Activated gamma-delta T cell (primary cell): ENCODE measurements at places on chromosomes 4 and X.

DNA sequence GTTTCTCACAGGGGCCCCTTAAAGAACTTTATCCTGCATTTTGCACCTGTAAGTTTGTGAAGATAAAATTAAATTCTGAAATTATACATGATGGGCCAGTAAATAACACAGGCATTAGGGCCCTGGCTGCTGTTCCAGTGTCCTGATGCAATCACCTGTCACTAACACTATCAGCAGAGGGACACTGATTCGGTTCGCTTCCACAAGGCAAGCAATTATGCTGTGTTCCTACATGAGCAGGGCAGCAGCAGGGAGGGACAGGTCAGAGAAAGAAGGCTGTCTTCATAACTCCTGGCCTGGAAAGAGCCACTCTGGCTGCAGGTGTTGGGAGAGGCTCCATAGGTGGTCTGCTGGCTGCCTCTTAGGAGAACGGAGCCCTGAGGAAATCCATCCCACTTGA, 487.3 kb downstream of the MID1IP1 start:
- no peak for DNase-seq

DNA sequence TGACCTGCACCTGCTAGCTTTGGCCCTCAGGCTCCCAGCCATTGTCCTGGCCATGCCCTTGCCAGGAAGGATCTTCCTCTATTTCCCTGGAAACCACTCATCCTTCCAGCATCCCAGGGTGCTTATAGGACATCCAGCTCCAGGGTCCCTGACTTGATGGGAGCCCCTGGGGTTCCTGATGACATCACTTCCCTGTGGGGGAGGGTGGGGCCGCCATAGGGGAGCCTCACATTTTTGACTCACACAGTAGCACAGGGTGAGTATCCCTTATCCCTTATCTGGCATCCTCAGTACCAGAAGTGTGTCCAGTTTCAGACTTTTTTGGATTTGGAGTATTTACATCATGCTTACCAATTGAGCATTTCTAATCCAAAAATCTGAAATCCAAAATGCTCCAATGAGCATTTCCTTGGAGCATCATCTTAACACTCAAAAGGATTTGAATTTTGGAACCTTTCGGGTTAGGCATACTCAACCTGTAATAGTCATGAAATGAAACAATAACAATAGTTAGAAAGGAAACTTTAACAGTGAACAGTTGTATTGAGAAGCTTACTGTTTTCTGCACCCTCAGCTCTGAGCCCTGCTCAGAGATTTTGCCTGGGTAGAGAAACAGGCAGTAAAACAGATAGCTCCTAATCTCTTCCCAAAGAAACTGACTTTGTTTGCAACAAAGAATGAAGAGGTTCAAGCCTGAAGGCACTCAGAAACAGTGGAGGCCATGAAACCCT, 22.1 kb downstream of the TNIP2 start:
- DNase-seq, result no peak

DNA sequence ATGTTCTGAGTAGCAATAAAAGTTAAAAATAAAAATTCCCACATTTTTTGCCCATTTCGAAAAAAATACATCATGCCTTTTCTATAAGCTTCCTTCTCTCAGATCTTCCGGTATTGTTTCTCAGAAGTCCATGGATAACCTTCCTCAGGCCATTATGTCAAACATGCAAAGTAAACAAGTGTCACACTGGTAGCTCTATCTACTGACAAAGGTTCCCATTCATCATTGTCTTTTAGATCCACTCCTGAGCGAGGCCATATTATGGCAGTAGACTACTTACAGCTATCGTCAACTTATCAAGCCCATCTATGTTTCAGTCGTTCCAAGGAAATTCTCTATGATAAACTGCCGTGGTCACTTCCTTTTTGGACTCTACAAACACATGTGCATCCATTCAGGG, 1068.2 kb downstream of the GLUD2 start:
- DNase-seq, result no peak

GRCh38 chrX:115147220-115147619, 42.0 kb upstream of the RBMXL3 start:
- no peak for DNase-seq

- no peak for DNase-seq
These were observed 85.6 kb downstream of the ANTXR2 start for GRCh38 chr4:79987401-79987800.

DNA sequence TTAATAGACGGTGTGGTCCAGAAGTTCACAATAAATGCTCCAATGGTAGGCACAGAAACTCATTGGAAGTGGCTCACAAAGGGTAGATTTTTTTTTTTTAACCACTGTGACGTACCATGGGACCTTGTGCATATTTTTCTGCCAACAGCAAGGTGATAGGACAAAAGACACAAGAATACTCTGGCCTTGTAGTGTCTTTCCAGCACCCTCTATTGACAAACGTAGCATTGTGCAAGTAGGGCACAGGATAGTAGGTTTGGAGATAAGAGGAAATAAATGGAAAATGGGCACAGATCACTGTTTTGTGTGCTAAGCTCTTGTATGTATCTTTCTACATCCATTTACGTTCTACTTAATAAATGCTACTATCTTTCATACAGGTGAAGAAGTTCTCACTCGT, 2054.9 kb downstream of the PCDH7 start:
- DNase-seq, result no peak

- DNase-seq, result no peak
These were observed 11.8 kb upstream of the SPON2 start for GRCh38 chr4:1183985-1184773.

DNA sequence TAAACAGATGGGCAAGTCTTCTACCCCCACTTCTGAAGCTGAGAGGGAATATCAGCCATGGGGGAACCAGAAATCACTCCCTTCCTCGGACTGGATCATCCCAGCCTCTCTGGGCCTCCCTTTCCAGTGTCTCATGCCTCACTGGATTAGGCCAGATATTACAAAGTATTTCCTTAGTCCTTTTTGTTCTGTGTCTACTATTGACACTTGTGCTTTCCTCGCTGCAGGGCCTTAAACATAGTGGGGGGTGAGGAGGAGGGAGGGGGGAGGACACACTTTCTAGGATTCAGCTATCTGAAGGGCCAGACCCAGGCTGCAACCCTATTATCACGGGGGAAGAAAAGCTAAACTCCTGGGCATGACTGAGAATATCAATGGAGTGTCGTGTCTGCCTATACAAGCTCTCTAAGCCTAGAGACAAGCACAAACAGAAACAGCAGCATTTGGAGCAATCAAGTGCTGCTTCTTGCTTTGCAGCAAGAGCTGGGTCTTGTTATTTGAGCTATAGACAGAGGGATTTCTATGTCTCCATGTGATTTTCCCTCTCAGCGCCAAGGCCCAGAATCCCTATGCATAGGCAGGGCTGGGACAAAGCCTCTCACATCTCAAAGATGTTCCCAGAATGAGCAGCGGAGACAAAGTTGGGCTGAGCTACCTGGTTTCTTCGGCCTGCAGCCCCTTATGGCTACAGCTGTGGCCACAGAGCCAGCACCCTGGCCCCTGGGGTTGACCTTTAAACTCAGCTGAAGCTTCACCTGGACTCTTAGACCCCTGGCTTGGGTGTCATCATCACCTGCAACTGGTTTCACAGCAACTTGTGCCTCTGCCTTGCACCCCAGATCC, 20.2 kb downstream of the PJA1 start:
- no peak for DNase-seq

GRCh38 chr4:85779165-85779564, 304.2 kb downstream of the ARHGAP24 start:
- DNase-seq, result no peak

DNA sequence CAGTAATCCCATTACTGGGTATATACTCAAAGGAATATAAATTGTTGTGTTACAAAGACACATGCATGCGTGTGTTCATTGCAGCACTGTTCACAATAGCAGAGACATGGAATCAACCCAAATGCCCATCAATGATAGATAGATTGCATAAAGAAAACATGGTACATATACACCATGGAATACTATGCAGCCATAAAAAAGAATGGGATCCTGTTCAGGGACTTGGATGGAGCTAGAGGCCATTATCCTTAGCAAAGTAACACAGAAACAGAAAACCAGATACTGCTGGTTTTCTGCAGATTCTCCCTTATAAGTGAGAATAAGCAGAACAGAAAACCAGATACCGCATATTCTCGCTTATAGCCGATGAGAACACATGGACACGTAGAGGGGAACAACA, 43.5 kb downstream of the FAM193A start:
- no peak for DNase-seq

GRCh38 chrX:5568934-5569333, 659.7 kb downstream of the NLGN4X start:
- no peak for DNase-seq

DNA sequence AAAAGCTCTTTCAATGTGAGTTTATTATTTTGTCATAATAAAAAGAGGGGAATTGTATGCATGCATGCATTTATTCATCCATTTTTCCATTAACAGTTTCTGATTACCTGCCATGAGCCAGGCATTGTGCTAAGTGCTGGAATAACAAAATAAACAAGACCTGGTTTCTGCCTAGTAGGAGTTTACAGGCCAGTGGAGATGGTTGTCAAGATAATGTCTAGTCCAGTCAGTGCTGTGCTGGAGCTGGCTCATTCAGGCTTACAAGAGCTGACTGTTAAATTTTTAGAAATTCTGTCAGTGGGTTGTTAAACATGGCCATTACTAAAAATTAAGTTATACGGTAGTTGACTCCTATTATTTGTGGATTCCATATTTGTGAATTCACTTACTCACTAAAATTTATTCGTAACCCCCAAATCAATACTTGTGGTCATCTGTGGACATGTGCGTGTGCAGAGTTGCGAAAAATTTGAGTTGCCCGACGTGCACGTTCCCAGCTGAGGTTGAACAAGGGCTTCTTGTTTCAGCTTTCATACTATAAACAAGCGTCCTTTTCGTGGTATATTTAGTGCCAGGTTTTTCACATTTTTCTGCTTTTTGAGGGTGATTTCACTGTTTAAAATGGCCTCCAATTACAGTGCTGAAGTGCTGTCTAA, 172.3 kb upstream of the RPS6KA3 start:
- no peak for DNase-seq

DNA sequence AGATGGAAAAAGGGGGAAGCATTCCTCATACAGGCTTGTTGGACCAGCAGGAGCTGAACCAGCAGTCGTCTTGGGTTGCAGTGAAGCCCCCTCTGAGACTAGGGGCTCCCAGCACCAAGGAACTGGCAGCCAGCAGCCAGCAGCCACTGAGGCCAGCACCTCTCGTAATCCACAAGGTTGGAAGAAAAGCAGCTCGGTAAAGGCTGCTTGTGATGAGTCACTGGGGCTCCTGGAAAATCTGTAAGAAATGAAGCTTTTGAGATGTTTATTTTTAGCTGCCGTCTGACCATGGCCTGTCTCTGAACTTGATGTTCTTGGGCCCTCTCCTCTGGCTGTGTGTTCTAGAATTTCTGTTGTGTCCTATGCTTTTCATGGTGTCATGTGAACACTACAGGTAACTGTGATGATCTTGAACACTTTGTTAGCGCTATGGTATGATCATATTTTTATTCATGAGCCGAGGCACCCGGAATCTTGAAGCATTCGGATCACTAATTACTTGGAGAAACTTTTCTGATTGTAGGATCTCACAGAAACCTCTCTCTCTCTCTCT, 18.6 kb downstream of the CLCN4 start:
- DNase-seq, result no peak

DNA sequence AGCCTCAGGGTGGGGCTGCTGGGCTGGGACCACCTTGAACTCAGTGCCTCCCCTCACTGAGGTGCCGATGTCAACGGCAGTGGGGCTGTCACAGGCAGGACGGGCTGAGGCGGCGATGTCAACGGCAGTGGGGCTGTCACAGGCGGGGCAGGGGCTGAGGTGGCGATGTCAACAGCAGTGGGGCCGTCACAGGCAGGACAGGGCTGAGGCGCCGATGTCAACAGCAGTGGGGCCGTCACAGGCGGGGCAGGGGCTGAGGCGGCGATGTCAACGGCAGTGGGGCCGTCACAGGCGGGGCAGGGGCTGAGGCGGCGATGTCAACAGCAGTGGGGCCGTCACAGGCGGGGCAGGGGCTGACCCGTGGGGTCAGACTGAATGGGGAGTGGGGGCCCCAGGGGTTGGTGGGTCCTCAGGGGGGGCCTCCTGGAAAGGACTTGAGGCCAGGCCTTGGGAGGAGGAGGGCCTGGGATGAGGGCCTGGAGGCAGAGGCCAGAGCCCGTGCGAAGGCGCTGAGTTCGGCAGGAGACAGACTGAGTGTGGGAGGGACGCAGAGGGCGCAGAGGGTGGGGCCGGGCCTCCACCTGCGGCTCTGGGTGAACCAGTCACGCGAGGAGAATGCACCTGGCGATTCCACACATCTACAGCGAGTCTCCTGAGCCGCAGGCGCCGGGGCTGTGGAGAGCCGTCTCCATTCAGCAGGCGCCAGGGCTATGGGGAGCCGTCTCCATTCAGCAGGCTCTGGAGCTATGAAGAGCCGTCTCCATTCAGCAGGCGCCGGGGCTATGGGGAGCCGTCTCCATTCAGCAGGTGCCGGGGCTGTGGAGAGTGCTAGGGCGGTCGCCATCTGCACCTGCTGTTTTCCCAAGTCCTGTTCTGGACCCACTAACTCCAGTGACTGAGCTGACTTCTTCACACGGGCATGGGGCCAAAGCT, 22.9 kb downstream of the ATP5ME start:
- DNase-seq, result no peak

DNA sequence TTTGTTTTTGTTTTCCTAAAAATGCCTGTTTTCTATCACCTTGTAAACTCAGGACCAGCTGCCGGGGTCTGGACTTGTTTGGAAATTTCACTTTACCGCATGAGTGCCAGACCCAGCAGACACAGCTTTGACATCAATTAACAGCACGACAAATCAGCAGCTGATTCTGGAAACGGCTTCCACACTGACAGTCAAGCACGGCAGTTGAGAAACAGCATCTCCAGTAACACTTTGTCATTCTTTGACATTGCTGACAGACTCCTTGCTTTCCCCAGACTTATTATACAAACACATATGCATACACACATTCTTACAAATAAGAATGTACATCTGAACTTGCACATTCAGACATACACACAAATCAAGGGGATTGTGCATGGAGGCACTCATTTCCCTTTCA, 1017.6 kb upstream of the HS3ST1 start:
- no peak for DNase-seq
